HFFc6 (cell line): ENCODE measurements at places on chromosomes 13 and 19. TPM values are rescaled to one million over a fixed set of nuclear protein-coding genes. Genes with fewer than 3 reads are reported as not detected.

Gene ZNF284
- total RNA-seq = 2.0 to 2.6 TPM (median 2.1 TPM) in 3 replicates

Gene ZNF221
- total RNA-seq = 3.7 to 4.3 TPM (median 4.1 TPM) in 3 replicates

Gene RETN
- not detected in 2 replicates for total RNA-seq

Gene SMIM17
- total RNA-seq = not detected in 3 replicates

Gene FCHO1
- 0.15 to 0.36 TPM (median 0.32 TPM) in 3 replicates for total RNA-seq

Gene PTGIR
- 16.5 and 24.3 TPM in 2 replicates for total RNA-seq

Gene CELF5
- total RNA-seq = 0.13 to 0.14 TPM in 2 of 3 replicates, not detected in the other

Gene ZNF665
- total RNA-seq = 0.11 to 0.20 TPM (median 0.19 TPM) in 3 replicates

Gene GRK1
- total RNA-seq = not detected in 3 replicates

Gene SPC24
- total RNA-seq = 23.5 to 51.5 TPM (median 40.4 TPM) in 3 replicates

Gene FDX2
- total RNA-seq = 38.7 to 48.9 TPM (median 46.3 TPM) in 3 replicates

Gene ZNF816
- 2.7 to 3.8 TPM (median 3.0 TPM) in 3 replicates for total RNA-seq

Gene DHDH
- total RNA-seq = not detected in 3 replicates

Gene ZNF540
- total RNA-seq = 0.28 to 1.1 TPM (median 0.92 TPM) in 3 replicates

Gene ERICH4
- total RNA-seq = not detected in 3 replicates

Gene PPFIA3
- total RNA-seq = 1.7 and 2.4 TPM in 2 replicates

Gene OR7D2
- not detected in 3 replicates for total RNA-seq

Gene VSIG10L
- total RNA-seq = 0.94 to 1.5 TPM (median 1.1 TPM) in 3 replicates

Gene ZNF98
- total RNA-seq = not detected in 3 replicates

Gene CCDC194
- total RNA-seq = not detected in 3 replicates

Gene ZNF491
- 1.3 and 2.4 TPM in 2 replicates for total RNA-seq

Gene ZNF433
- 3.7 and 4.4 TPM in 2 replicates for total RNA-seq

Gene FCER2
- total RNA-seq = not detected in 2 replicates

Gene APLP1
- total RNA-seq = 26.9 and 39.5 TPM in 2 replicates

Gene EID2B
- total RNA-seq = 2.2 to 3.4 TPM (median 3.4 TPM) in 3 replicates

Gene S1PR4
- not detected in 3 replicates for total RNA-seq

Gene ADAMTSL5
- 12.1 to 20.5 TPM (median 15.3 TPM) in 3 replicates for total RNA-seq
